ENCODE measurements at places on chromosomes 11 and 22.

GRCh38 chr11:8097062-8097461, 16.1 kb downstream of the TUB start:
- DNase-seq: no peak

GRCh38 chr11:85718991-85719807, 33.2 kb upstream of the CCDC89 start:
- DNase-seq: no peak

GRCh38 chr11:2958251-2958650, 29.0 kb upstream of the PHLDA2 start:
- DNase-seq: no peak

GRCh38 chr22:27654546-27655445, 146.8 kb downstream of the MN1 start:
- no peak for DNase-seq

DNA sequence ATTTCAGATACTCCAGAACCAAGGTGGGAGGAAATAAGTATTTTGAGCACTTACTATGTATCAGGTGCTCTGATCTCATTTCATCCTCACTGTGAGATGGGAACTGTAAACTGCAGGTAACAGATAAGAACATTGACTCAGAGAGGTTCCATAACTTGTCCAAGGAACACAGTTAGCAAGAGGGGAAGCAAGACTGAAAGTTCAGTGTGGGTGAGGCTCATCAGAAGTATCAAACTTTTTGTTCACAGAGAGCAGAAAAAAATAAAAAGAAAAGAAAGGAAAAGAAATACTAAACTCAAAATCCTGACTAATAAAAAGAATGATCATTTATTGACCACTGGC, 37.1 kb downstream of the RAB30 start:
- no peak for DNase-seq

GRCh38 chr11:111795334-111795985, 29.3 kb upstream of the PPP2R1B start:
- no peak for DNase-seq

DNA sequence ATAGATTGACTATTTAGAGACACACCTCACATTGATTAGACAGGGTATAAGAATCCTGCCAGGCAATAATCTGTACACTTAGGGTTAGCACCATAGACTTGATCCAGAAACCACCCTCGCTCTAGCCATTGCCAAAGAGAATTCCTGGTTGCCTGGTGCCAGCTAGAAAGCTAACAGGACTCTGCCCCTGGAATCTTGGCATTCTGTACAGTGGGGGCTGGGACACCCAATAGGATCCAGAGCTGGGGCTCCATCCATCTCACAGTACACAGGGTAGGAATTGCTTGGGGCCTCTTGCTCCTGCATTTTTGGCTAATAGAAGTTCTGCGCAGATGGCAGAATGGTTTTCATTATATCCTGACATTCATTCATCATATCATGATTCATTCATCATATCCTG, 3.0 kb upstream of the APLNR start:
- DNase-seq: no peak

- no peak for DNase-seq
Observed at GRCh38 chr22:42151924-42152635, 21.5 kb upstream of the CYP2D6 start.

- no peak for DNase-seq
Observed at GRCh38 chr11:126823274-126823673, 177.3 kb downstream of the KIRREL3 start.

GRCh38 chr22:32446321-32446720, 17.9 kb downstream of the BPIFC start:
- no peak for DNase-seq

- DNase-seq: no peak
Observed at GRCh38 chr22:20027966-20028854, 7.3 kb downstream of the TANGO2 start.

- DNase-seq: no peak
Observed at GRCh38 chr22:36282328-36282831, 29.4 kb downstream of the APOL1 start.

DNA sequence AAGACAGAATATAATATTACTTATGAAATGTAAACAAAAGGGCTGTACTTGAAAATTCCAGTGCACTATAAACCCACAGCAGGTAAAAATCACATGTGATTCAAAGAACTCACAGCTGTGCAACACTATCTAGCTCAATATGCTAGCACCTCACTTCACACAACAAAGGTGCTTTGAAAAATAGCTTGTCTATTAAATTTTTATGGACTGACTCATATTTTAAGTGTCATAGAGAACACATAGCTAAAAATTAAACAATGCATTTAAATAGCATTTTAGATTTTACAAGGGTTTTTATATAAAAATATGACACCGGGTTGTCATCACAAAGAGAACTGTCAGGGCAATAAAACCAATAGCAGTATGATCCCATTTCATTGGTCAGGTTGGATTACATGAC, 1390.5 kb upstream of the TENM4 start:
- DNase-seq: no peak

DNA sequence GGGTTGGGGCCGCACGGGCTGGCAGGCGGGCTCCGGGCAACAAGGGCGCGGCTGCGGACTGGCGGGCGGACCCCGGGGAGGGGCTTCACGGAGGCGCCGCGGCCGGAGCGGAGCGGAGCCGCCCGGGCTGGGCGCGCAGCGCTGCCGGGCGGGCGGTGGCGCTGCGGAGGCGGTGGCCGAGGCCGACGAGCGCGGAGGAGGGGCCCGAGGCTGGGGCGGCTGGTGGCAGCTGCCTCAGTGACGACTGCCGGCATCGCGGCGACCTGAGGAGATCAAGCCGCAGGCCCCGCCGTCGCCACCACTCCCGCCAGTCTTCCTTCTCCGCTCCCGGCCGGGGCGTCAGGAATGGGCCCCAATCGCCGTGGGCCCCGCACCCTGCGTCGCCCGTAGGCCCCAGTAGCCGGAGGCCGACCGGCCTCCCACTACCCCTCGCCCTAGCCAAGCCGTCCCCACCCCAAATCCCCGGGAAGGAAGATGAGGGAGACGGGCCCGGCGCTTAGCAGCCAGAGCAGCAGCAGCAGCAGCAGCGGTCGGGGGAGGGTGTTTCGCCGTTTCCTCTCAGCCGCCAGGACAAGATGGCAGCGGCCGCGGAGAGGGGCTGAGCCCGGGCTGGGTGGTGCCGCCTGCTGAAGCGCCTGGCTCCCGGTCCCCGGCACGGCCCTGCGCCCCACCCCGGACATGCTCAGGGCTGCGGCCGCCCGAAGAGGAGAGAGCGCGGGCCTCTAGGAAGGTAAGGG, at the start of gene HIPK3:
Gene HIPK3, plus strand, starts transcription at position 222 of the 737 bp plus-strand sequence.
- DNase-seq: peak; percentile 84

GRCh38 chr11:1750840-1751530, 590 bp upstream of the IFITM10 start:
- no peak for DNase-seq

DNA sequence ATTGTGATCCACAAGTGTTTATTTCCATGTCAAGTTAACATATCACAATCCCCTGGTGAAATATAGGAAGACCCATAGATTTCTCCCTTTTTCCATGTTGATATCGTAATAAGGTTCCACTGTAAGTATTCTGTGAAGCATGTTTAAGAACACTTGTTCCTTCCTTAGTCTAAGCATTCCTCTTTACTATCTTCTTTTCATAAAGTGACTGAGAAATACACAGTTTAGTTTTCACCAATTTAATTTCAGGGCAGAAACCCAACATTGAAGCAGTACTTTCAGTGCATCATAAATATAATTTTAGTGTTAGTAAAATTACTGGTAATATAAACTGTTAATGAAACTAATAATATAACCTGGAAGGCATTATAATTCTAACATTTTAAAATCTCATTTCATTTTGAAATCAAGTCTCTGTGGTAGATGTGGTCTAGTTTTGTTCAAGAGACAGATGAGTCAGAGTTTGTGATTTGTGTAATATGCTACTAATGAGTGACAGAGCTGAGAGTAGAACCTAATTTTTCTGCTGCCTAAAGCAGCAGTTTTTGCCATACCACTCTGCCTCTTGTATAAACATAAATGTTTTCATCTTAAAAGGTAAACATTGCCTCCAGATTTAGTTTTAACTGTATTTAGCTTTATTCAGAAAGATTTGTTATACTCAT, 79.4 kb downstream of the ATM start:
- DNase-seq: no peak

DNA sequence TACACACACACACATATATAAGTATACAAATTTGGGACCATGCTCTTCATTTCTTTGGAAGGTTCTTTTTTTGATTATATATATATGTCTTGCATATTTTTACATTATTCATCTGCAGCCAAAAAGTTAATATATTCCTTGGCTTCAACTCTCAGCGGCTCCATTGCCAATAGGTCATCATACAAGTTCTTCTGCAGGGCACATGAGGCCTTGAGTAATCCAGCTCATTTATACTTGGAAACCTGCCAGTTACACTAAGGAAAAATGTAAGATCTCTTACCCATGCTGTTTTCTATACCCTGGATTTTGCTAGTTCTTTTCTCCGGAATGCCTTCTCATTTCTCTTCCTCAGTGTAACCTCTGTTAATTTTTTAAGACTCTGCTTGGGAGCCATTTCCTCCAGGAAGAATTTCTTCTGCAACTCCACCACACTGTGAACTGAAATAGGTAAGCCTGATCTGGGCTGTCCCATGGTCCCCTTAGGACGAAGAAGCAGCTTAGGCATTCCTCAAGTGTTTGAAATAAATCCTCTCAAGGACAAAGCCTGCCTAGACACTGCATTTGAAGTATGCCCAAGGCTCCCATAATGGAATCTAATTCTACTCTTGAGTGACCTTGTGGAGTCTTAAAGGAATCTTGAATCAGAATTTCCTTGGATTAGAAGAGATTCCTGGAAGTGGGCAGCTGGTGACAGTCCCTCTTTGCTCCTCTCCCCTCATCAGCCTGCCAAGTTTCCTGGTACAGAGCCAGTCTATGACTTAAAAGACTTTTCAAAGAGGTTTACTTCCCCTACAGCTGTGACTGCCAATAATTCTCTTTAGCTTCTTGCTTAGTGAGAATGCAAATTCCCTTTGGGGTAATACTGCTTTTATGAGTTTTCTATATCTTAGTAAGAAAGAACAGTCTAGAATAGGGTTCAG, 182.8 kb downstream of the C11orf87 start:
- no peak for DNase-seq

- DNase-seq: no peak
Observed at GRCh38 chr11:76200006-76200940, 6.0 kb downstream of the WNT11 start.

DNA sequence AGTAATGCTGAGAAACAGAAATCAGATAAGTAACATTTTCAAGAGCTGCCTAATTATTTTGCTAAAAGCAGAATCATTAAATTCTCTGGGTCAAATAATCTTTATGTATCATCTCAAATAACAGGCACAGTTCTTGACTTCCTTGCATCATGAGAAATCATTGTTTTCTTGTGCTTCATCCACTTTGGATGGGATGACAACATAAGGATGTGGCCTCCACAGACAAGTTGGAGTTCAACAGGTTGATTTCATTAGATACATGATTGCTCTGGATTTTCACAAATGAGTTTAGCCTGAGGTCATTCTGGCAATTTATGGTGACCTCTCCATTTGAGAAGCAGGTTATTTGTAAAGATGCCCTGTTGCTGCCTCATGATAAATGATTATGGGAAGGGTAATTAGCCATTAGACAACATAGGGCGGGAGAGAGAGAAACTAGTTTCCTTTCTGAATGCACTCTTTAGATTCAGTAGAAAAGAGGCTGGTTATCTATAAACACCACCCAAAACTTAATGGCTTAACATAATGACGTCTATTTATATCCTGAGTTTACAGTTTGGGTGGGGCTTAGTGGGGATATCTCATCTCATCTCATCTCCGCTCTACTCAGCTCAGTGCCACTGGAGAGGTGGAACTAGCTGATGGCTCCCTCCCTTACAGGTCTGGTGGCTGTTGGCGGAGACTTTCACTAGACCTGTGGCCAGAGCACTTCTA, 35.0 kb upstream of the ADORA2A start:
- no peak for DNase-seq

DNA sequence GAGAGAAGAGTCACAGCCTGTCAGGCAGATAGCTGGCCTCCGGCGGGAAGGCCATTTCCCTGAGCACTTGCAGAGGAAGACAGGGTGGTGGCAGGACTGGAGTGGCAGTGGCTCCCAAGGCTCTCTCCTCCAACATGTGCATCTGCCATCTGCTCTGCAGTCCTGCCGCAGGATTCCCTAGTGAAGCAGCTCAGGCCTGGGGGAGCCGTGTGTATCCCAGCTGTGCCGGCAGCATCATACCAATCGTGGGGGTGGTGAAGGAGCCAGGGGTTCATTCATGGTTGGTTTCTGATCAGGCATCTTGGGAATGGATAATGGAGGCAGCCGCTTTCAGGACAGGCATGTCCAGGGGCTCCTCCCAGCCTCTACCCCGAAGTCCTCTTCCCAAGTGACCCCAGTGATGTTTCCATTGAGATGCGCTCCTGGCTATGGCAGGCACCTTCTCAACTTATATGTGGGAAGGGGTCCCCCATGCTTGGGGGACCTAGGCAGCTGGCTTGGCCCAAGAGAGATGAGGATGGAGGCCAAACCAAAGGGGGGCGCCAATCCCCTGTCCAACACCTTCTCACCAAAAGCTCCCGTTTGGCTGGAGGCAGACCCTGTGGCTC, 6.1 kb downstream of the TAGLN start:
- no peak for DNase-seq

DNA sequence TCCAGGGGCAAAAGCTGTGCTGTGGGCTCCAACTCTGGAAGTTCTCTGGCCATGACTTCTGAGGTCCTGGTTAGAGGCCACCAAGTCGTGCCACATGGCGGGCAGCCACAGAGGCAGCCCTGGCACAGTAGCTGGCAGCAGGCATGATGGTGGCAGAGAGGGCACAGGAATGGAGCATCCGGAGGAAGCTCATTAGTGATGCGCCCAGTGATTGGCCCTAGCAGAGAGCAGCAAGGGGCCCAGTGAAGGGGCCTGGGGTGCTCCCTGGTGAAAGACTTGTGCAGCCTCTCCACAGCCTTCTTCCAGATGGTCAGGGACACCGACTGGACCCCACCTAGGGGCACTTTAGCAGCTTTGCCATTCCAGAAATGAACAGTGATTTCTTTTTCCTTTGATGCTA, 7.0 kb downstream of the C11orf16 start:
- no peak for DNase-seq

GRCh38 chr11:37503411-37504059, 905.5 kb upstream of the RAG2 start:
- no peak for DNase-seq

GRCh38 chr11:75743711-75744563, 24.6 kb upstream of the DGAT2 start:
- DNase-seq: no peak

- DNase-seq: no peak
Observed at GRCh38 chr22:27181537-27181936, 524.1 kb downstream of the MIAT start.

DNA sequence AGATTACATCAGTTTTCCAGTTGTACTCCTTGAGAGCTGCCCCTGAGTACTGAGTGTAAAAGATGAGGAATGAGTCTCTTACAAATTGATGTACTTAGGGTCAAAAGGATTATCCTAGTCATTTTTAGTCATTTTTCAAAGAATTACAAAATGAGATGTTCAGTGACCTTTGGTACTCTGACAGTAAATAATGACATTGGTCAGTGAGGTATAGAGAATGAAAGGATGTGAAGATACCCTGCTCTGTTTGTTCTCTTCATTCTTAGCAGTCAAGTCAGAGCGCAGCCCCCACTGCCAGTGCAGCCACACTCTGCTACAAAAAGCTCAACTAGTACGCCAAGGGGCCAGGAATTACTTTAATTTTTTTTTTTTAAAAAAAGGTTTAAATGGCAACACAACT, 4.1 kb upstream of the ESAM start:
- DNase-seq: no peak

Data from CD4-positive, alpha-beta T cell treated with Interleukin-1 beta for 1 hour (primary cell).